Left ventricle myocardium superior (tissue), 1 donor: ENCODE measurements at places on chromosomes 6 and 20. TPM values are rescaled to one million over a fixed set of nuclear protein-coding genes. Genes with fewer than 3 reads are reported as not detected.

GRCh38 chr20:56839786-56840185, 210.7 kb downstream of the TFAP2C start:
- no peak for DNase-seq

- DNase-seq, result peak; percentile 66
Measured at GRCh38 chr6:168699631-168700295, 258.8 kb downstream of the SMOC2 start.

DNA sequence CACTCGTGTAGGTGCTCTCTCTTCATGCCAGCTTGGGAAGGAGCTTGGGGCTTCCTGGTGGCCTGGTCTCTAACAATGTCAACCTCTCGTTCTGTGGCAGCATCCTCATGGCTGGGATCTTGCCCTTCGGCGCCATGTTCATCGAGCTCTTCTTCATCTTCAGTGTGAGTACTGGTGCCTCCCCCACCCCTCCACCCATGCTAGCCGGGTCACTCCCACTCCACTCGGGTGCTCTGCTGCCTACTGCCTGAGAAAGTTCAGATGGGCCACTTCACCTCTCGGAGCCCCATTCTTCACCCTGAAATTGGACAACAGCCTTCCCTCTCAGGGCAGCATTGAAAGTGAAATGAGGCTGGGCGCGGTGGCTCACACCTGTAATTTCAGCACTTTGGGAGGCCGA, 48.8 kb downstream of the TM9SF4 start:
- no peak for DNase-seq

- DNase-seq, result no peak
Measured at GRCh38 chr6:150145427-150145826, 2.6 kb downstream of the PPP1R14C start.

DNA sequence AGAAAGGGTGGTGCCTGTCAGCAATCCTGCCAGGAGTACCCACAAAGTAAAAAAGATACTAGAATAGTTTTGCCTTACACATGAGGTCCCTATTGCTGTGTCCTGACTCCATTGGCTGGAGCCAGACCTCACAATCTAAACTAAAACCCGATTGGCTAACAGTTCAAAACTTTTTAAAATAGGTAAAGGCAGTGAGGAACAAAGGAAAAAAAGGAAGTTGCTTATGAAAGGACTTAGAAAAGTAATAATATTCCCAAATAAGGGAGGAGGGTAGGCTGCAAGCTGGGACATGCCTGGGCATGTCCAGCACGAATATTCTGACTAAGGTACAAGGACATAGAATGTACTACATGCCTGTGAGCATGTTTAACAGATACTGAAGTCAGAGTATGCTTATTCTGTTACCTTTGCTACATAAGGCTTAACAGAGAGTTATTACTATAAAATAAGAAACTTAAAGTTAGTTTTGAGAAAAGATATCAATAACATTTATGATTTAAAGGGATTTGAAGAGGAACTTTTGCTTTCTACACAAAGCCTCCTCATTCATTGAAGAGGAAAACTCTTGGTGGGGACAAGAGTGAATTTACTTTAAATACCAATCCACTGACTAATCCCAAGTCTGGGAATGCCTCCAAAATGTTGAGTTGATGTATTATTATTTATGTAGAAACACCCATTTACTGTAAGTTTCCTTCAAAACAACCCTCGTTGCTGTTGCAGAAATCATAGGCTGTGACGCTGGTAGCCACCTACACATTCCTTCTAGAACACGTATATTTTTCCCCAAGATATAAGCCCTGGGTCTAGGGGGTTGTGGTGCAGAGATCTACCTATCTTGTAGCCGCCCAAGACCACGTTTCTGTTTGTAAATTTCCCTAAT, 8.2 kb upstream of the MTHFD1L start:
- DNase-seq, result no peak

DNA sequence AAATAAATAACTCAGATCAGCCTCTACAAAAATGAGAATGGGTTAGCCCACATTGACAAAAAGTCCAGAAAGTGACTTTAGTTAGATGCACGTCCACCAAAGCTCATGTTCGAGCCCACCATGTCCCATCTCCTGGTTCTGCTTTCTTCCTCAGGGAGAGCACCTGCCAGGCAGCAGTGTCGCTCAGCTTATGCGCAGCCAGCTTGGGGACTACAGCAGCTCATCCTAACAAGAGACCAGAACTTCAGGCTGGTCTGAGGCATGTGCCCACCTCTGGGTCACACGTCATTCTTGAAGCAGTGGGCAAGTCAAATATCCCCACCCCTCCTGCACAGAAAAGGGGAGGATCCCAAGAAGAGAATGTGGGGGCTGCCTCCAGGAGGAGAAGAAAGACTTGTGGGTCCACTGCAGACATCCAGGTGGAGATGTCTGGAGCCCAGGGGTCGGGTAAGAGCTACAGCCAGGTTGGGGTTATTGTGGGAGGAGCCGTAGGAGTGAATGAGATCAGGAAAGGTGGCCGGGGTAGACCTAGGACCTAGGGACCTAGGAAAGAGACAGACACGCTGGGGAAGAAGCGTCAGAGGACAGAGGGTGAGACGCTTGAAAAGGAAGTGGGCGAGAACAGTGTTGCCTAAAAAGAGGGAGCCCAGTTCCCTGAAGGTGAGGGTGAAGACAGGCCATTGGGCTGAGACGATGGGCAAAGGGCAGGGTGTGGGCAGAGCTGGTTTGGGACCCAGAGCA, 52.5 kb downstream of the SSR1 start:
- DNase-seq, result no peak

GRCh38 chr6:118558464-118559217, 10.5 kb downstream of the PLN start:
- DNase-seq, result no peak

- DNase-seq, result no peak
Measured at GRCh38 chr6:134909701-134910592, 40.0 kb downstream of the ALDH8A1 start.

- no peak for DNase-seq
Measured at GRCh38 chr6:56699066-56699654, 56.5 kb upstream of the DST start.

GRCh38 chr20:56558968-56559367, 25.9 kb downstream of the FAM209B start:
- no peak for DNase-seq

- DNase-seq, result no peak
Measured at GRCh38 chr20:42161228-42161829, 543.2 kb upstream of the CHD6 start.

- DNase-seq, result no peak
Measured at GRCh38 chr6:136306466-136306865, 16.8 kb upstream of the BCLAF1 start.

GRCh38 chr6:9403736-9404135, 968.4 kb upstream of the SLC35B3 start:
- no peak for DNase-seq

DNA sequence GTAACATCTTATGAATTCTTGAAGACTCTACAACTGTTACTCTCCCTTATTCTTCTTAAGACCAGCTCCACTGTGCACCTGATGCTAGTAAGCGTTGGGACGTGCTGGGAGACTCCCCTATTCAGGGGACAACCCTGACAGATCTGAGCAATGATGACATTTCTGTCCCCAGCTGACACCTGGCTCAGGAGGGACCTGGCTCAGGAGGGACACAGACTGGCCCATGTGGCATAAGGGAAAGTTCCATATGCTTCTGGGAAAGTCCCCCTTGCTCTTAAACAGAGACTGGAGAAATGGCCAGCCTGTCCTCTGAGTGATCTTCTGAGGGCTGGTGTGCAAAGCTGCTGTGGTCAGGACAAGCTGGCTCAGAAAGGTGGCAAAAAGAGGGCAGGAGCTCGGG, 10.0 kb upstream of the CD93 start:
- no peak for DNase-seq

DNA sequence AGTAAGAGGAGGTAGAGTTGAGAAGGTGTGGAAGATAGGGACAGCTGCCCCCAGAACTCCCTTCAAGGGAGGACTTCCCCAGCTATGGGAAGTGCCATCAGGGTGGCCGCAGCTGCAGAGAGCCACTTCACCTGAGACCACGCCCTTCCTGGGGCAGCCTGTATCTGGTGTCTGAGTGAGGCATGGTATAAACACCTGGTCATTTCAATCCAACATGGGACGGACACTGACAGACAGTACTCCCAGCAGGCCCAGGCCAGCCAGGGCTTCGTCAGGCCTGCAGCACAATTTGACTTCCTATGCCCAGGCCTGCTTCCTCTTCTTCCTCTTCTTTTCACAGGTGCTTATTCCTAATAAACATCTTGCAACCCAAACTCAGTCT, 4.5 kb downstream of the SOX12 start:
- no peak for DNase-seq

DNA sequence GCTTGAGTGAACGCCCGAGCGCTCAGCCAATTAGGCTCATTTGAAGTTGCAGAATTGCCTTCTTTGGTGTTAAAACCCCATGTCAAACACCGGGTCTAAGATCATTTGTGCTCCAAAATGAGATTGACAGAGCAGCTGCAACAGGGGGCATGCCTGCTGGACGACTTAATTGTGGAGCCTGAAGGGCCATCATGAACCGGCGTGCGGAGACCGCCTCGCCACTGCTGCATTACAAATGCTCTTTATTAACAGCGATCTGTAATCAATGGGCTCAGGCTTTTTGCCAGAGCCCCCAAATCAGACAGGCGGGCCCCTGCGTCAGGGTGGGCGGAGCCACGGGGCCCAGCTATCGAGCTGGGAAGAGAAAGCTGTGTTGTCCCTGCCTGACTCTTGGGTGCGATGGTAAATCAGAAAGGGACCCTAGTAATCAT, 183.2 kb downstream of the SIM1 start:
- DNase-seq, result peak; percentile 14

GRCh38 chr6:144339859-144340452, 54.8 kb downstream of the UTRN start:
- DNase-seq, result no peak

DNA sequence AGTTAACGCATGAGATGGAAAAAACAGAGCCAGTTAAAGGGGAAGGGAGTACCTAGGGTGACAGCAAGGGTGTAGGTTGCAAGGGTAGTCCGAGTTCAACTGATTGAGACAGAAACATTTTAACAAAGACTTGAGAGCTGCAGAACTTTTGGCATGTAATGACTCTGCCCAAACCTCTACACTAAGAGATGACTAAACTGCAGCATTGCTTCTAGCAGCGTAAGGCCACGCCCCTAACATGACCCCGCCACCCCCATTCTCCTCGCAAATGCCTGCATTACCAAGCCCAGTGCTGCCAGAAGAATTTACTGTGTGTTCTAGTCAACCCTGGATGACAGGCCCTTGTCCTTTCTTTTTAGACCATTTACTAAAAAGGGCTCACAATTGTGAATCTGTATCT, 6.3 kb upstream of the HINT3 start:
- DNase-seq, result no peak

- DNase-seq, result no peak
Measured at GRCh38 chr6:25326126-25326525, 47.0 kb downstream of the CARMIL1 start.

GRCh38 chr6:130560231-130560630, 194.4 kb downstream of the TMEM200A start:
- no peak for DNase-seq

The EPPIN gene
- total RNA-seq, result not detected

The CALHM5 gene
- 2.4 TPM for total RNA-seq

The CPXM1 gene
- total RNA-seq, result 1.7 TPM

The CST1 gene
- not detected for total RNA-seq

The FAM110A gene
- 3.1 TPM for total RNA-seq

The RBM24 gene
- 223 TPM for total RNA-seq

The TPBG gene
- 2.5 TPM for total RNA-seq

The PPIL6 gene
- total RNA-seq, result 2.5 TPM

The LY86 gene
- 1.1 TPM for total RNA-seq

The ALDH8A1 gene
- total RNA-seq, result 0.20 TPM

The CLVS2 gene
- 0.12 TPM for total RNA-seq

The RNF182 gene
- 0.10 TPM for total RNA-seq

The SLC17A1 gene
- total RNA-seq, result not detected

The TREM2 gene
- total RNA-seq, result 0.59 TPM

The PSMB1 gene
- total RNA-seq, result 138 TPM

The DPPA5 gene
- total RNA-seq, result not detected

The SEL1L2 gene
- total RNA-seq, result 0.40 TPM

The HLA-DRA gene
- 109 TPM for total RNA-seq

The GSTA2 gene
- total RNA-seq, result not detected
